ENCODE measurements at places on chromosomes 6 and 20. TPM values are rescaled to one million over a fixed set of nuclear protein-coding genes. Genes with fewer than 3 reads are reported as not detected.

DNA sequence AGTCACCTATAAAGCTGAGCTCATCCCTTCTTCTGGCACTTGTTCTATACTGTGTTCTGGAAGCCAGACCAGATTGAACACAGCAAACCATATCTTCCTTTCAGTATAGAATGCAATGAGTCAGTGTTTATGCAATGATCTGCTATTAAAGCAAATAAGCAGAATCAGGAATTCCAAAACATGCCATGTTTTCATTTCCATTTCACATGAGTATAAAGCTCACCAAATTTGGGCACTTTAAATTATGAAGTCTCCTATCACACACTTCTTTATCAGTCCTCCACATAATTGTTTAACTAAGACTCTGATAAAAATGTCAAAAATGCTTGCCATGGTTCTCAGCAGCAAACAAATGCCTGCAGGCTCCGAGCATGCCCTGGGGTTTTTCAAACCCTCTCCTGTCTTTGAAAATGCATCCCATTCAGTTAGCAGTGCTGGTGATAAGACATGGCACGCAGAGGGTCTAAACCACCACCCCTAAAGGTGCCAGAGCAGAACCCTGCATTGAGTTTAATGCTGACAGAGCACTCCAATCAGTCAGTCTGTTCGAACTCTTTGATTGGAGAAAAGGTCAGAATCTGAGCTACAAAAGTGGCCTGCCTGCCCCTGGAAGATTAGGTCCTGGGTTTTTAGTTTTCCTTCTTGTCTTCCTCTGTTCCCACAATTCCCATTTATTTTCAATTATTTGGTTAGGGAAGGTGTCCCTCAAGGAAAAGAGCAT, 234.1 kb downstream of the GMPR start:
- no peak for DNase-seq

GRCh38 chr6:163983679-163984078, 569.2 kb downstream of the QKI start:
- DNase-seq = no peak

GRCh38 chr20:35467339-35468224, 12.2 kb downstream of the CEP250 start:
- DNase-seq = no peak

GRCh38 chr20:63794614-63795013, 36.5 kb downstream of the ZBTB46 start:
- DNase-seq = no peak

GRCh38 chr6:16684896-16685554, 76.2 kb downstream of the ATXN1 start:
- no peak for DNase-seq

DNA sequence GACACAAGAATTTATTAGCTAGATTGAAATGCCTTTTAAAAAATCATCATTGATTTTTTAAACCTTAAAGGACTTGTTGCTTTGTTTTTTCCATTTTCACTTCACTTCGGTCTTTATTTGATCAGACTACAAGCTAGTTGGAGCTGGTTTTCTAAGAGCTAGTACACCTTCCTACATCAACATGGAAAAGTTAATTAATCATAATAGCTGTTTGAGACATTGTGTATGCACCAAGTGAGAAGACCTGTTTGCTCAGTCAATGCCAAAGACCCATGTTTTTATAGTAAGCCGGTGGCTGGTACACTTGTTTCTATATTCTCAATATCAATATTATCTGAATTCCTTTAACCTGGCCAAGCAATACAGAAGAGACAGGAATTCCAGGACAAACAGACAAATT, 310.2 kb upstream of the SGK1 start:
- no peak for DNase-seq

DNA sequence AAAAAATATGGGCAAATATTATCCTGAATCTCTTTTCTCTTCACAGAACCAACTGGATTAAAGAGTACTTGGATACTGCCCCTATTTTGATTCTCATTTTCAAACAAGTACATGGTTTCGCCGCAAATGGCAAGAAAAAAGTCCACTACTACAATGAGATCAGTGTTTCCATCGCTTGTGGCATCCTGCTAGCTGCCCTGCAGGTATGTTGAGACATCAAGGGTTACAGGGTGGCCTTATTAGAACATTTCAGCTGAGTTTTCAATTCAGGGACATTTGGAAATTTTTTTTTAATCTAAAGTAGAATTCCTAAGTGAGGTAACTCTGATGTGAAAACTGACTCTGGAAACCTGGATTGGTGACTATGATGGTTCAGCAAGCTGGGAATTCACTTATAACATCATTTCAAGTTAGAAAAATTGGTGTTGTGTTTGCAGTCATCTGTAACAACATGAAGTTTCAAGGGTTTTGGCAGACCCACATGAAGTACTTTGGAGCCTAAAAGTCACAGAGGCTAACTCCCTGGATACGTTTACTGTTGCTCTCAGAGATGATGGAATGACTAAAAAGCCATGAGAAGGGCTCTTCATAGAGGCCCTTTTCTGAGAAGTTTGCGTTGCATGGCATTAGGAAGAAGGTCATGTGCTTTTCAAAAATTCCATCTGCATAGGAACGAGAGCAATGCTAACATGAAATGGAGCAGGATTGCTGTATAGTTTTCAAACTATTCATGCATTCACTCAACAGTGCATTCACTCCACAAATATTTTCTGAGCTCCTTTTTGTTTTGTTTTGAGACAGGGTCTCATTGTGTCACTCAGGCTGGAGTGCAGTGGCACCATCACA, 25.5 kb downstream of the IYD start:
- DNase-seq = no peak

DNA sequence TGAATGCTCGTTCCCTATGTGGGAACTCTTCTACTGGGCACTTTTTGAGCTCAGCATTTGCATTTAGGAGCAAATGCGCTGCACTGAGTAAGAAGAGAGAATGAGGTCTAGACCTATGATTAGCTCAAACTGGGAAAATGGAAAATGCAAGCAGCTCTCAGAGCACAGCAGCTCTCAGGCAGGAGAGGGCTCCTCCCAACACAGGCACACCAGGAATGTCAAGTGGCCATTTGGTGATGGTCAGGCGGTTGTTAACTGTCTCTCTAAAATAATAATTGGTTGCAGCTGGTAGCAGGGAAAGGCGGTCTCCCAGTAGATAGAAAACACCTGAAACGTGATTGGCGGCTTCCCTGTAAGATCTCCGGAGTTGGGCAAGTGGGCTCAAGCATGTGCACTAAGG, 162.0 kb upstream of the ECI2 start:
- DNase-seq = no peak

DNA sequence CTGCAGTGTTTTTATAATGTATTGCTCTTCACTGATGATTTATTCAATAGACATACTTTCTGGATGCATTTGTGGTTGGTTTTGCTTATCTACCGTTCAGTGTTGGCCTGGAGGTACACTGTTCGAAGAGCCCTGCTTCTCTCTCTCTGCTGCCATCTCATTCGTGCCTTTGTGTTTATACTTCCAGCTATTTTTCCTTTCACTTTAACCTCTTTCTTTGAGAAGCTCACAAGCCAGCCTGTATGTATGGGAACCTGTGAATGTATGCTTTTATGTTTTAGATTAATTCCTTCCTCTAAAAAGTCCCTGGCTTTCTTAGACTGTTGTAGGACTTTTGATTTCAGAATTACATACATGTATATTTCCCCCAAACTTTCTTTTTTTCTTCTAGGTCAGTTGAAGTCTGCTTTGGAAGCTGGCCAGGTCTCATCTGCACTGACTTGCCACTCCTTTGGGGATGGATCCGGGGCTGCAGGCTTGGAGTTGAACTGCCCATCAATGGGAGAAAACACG, 83.0 kb downstream of the SCAND1 start:
- peak; percentile 22 for DNase-seq

DNA sequence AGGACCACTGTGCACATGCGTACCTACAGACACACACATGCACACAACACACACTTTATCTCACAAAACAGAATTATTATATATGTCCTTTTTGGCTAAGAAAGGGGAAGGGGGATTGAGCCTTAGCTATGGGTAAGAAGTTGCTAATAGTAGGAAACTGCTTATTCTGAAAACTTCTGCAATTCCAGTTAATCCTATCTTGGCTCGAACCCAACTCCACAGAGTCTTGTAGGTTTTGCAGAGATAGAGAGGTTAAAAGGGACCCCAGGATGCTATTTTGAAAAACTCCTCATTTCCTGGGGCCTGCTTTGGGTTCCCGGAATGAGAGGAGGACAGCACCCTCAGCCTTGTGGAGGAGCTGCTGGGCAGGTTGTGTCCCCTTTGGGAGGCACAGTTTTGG, 233.8 kb downstream of the CLIC5 start:
- no peak for DNase-seq

DNA sequence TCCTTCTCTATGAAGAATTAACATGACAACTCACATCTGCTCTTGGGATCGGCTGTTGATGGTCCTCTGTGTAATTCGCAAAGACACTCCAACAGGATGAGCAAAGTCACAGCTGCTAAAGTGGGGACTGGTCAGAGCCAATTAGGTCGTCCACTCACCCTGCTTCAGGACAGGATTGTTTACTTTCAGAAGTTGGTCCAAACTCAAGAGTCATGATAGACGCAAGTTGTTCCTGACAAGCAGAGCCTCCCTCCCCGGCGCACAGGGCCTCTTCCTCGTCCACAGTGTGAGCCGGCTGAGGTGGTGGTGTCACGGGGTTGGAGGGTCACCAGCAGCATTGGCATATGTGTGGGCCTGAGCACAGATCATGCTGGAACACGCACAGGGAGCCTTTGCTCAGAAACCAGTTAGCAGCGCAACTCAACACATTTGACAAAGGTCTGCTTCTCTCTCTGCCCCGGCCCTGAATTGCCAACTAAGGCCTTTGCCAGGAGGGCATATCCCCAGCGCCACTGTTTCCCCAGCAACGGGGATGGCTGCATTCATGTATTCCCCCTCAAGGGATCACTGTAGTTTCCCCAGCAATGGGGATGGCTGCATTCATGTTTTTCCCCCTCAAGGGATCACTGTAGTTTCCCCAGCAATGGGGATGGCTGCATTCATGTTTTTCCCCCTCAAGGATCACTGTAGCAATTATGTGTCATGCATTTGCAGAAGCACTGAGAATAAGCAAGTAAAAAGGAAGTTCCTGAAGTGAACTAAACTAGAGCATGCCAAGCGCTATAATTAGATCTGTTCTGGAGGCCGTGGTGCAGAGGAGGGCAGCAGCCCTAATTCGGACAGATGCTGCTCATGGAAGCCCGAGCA, 111.7 kb downstream of the THBS2 start:
- DNase-seq = no peak

- DNase-seq = no peak
Measured at GRCh38 chr20:3067139-3068014, 4.0 kb upstream of the OXT start.

- DNase-seq = peak; percentile 76
Measured at GRCh38 chr6:168274037-168274952, 45.3 kb downstream of the DACT2 start.

GRCh38 chr6:159754959-159755914, 6.6 kb upstream of the ACAT2 start:
- no peak for DNase-seq

The UBR2 gene
- total RNA-seq = 42.3 TPM

The VAPB gene
- total RNA-seq = 63.5 TPM

The CALHM4 gene
- total RNA-seq = not detected

The ZBTB9 gene
- 8.1 TPM for total RNA-seq

The FIG4 gene
- 17.2 TPM for total RNA-seq

The DDO gene
- total RNA-seq = 2.3 TPM

The SDCBP2 gene
- 345 TPM for total RNA-seq

The GSS gene
- total RNA-seq = 109 TPM

The SYCP2L gene
- total RNA-seq = 0.11 TPM

The KCNK5 gene
- total RNA-seq = 26.9 TPM

Measured in colonic mucosa (tissue), 4 donors.